ENCODE measurements at places on chromosomes 3 and 15. TPM values are rescaled to one million over a fixed set of nuclear protein-coding genes. Genes with fewer than 3 reads are reported as not detected.

GRCh38 chr3:112496366-112497067 lies 2.8 kb downstream of the BTLA start:
- DNase-seq = no peak

- peak; percentile 56 for DNase-seq
Observed at GRCh38 chr15:44711743-44712345, 527 bp downstream of the B2M start.

DNA sequence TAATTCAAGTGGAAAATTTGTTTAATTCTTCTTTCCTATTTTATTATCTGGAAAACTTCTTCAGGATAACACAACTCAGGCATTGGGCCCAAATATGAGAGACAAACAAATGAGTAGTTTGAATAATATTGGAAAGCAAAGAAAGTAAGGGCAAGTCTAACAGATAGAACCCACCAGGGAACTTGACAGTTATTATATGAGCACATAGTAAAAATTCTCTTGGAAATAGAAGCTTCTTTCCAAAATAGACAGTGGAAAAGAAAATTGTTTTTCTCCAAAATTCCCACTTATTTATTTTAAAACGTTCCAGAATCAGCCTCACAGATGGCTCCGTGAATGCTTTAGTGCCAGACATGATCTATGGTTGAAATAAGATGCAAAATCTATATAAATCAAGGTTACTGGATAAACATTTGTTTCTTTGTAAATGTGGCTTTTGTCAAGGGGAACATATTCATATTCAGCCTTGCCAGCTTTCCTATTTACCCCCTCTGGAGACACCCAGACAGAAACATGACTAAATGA lies 23.9 kb downstream of the LDHAL6B start:
- no peak for DNase-seq

DNA sequence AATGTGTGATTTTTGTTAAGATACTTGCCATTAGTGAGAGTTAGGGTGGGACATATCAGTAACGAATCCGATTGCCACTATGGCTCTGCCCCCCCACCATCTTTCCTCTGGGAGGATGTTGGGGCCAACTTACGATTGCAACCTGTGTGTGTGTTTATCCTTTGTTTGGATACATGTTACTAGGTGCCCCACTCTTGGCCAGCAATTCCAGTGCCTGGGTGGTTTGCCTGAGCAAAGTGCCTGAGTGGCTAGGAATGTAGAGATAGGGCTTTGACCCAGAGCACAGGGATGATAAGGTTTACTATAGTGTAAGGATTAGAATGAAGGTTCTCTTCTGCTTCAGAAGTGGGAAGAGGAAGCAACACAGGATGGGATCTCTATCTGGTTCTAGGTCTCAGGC lies 231.8 kb downstream of the TP63 start:
- DNase-seq = no peak

GRCh38 chr3:30199096-30199759 lies 407.2 kb upstream of the TGFBR2 start:
- DNase-seq = peak; percentile 89

- no peak for DNase-seq
Observed at GRCh38 chr3:8705575-8705974, 28.0 kb upstream of the CAV3 start.

- DNase-seq = no peak
Observed at GRCh38 chr3:44762690-44763089, 1.1 kb downstream of the KIF15 start.

GRCh38 chr3:33911525-33912322 lies 113.3 kb downstream of the PDCD6IP start:
- DNase-seq = no peak

GRCh38 chr15:62208884-62209283 lies 43.8 kb upstream of the C2CD4B start:
- no peak for DNase-seq

DNA sequence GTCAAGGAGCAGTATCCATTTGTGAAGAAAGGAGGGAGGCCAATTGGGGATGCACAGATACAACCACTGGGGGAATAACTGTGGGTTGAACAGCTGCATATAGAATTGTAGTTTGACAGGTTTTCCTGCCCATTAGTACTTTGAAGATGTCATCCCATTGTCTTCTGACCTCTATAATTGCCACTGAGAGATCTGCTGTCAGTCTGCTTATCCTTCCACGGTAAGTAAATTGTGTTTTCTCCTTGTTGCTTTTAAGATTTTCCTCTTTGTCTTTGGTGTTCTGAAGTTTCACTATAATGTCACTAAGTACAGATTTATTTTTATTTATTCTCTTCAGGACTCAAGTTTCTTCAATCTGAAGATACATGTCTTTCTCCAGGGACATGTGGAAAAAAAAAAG lies 56.6 kb downstream of the MOBP start:
- DNase-seq = no peak

DNA sequence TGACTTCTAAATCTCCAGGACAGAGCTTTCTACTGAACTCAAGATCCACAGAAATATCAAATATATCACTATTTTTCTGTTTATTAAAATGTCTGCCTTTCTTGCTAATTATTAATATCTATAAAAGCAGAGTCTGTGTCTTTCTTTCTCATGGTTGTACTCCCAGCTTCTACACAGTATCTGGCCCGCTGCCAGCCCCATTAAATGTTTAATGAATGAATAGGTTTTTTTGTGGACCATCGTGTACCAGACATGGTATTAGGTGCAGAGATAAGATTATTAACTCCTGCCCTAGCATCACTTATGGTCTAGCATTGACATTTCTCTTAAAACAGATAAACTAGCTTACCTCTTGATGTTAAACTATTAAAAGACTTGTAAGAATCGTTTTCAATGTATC lies 111.4 kb upstream of the RBMS3 start:
- no peak for DNase-seq

DNA sequence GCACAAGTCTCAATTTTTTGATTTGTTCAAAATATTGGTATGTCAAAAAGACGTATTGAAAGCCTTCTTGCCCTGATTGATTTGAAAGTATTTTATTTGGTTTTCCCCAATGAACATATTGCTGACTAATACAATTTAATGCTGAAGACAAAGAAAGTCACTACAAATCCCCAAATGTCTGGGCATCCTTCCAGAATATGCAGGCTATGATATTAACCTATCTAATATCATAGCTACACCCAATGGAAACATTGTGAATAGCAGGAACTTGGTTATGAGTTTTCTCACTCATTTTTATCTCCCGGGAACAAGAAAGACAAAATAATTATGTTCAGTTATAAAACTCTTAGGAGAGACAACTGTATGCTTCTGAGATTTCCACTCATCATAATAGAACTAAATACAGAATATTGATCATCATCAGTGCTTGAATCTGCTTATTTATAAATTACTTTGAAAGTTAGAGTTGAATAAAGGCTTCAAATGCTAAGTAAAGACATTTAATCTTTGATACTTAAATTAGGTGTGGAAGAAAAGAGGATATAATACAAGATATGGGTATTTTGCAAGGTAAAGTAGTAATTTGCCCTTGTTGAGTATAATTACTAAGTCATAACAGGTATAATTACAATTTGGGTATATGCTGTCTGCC lies 483.9 kb downstream of the RBMS3 start:
- no peak for DNase-seq

GRCh38 chr3:173548261-173548660 lies 150.7 kb downstream of the NLGN1 start:
- no peak for DNase-seq

- DNase-seq = no peak
Observed at GRCh38 chr3:187646906-187647660, 23.1 kb downstream of the SST start.

DNA sequence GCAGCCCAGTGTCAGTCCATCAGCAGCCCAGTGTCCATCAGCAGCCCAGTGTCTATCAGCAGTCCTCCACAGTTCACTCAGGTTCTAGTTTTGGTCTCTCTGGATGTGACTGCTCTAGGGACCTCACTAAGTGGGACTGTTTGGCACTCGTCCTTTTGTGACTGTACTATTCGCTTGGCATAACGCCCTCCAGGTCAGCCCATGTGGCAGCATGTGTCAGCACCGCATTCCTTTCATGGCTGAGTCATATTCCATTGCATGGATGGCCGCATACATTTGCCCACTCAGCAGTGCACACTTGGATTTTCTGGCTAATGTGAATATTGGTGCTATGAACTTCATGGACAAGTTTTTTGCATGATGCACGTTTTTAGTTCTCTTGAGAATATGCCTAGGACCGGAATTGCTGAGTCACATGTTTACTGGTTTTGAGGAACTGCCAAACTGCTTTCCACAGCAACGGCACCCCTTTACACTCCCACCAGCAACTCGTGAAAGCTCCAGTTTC lies 16.4 kb downstream of the CHST13 start:
- no peak for DNase-seq

- no peak for DNase-seq
Observed at GRCh38 chr3:44511238-44511566, 33.7 kb upstream of the ZNF445 start.

- no peak for DNase-seq
Observed at GRCh38 chr15:72820278-72820677, 36.7 kb upstream of the ADPGK start.

- DNase-seq = no peak
Observed at GRCh38 chr3:190308154-190308553, 14.1 kb downstream of the CLDN1 start.

GRCh38 chr15:91113030-91113429 lies 13.0 kb downstream of the SV2B start:
- no peak for DNase-seq

DNA sequence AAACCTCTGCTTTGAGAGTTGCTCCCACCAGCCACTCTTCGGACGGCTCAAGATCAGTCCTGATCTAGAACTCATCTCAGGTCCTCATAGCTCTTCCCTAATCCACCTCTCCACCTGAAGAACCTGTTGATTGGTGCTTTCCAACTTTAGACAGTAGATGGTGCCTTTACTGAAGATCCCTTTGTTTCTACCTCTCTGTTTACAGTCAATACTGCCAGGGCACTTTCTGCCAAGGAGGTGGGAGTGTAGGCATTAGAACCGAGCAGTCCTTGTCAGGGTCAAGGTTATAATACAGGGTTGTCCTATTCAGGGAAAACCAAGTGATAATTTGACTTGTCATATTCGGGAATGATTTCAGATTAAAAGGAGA lies 1.2 kb downstream of the CGNL1 start:
- DNase-seq = no peak

GRCh38 chr3:100602506-100603444 lies 6.6 kb upstream of the ADGRG7 start:
- no peak for DNase-seq

GRCh38 chr15:73990250-73991005 lies 1.7 kb downstream of the STOML1 start:
- no peak for DNase-seq

- no peak for DNase-seq
Observed at GRCh38 chr15:63264688-63265293, 12.6 kb upstream of the APH1B start.

- DNase-seq = no peak
Observed at GRCh38 chr3:189995129-189995528, 125.6 kb downstream of the P3H2 start.

- DNase-seq = peak; percentile 68
Observed at GRCh38 chr3:152574461-152575079, 260.4 kb upstream of the P2RY1 start.

DNA sequence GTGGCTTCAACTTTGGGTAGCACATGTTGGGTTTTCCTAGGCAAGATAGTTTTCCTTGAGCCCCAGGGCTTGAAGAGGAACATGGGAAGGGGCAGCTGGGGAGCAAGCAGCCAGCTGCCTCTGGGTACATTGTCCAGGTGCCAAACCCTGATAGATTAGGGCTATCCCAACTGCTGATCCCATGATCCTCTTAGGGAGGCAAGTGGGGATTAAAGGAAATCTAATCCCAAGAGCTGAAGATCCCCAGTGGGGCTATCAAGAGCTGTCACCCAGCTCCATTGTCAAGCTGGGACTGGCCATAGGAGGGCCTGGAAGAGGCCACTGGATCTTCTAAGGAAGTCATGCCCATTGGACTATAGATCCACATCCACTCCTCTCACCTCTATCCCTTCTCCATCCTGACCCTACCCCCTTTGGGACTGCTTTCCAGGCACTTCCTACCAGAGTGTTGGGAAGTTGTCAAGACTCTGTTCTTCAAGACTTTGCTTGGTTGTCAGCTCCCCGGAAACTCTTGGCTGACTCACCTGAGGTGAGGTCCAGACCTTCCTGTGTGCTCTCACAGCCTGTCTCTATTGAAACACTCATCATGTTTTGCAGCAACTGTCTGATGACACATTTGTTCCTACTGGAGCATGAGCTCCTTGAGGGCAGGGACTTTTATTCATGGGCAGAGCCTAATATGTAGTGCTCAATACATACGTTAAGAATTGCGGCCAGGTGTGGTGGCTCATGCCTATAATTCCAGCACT lies 5.9 kb downstream of the CAMK2N2 start:
- DNase-seq = peak; percentile 37

DNA sequence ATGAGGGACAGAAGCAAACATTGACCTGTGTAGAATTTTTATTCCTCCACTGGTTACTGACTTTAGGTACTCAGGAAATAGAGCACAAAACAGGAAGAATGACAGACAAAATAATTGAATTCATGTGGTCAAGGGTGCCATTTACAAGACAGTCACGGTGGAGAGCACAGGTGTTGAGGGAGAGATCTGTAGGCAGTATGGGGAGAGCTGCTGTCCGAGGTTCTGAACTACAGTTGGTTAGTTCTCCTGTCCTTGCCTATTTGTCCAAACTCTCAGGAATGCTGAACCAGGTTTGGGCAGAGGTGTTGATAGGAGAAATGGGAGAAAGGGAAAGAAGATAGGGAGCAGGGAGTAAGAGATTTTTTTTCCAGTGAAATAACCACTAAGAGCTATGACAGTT lies 178.5 kb upstream of the ZBTB20 start:
- peak; percentile 45 for DNase-seq

GRCh38 chr3:85360742-85361387 lies 402.1 kb downstream of the CADM2 start:
- peak; percentile 27 for DNase-seq

DNA sequence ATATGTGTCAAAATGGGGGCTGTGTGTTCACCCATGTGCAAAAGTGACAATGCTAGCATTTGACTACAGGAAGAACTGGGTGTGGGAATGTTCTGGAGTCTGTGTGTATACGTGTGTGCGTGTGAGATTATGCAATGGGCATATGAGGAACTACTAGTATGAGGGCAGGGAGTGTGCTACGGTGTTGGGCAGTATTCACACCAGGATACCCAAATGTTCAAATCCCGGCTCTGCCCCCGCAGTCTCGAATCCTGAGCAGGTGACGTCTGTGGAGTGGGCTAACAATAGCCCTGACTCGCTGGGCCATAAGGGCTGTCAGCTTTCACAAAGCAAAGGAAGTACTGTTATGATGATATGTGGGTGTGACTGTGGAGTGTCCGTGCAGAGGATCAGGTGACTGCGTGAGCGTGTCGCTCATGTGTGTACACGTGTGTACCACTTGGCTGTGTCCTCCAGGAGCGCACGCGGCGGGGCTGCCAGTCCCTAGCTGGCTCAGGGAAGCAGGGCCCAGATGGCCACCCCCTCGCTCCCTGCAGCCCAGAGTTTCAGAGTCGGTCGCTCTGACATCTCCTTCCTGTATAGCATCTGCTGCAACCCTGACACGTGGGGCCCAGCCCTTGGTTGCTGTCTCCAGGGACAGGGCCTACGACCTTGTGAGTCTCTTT lies 27.2 kb downstream of the IQSEC1 start:
- DNase-seq = peak; percentile 35

The SERINC4 gene
- 0.14 TPM for total RNA-seq

The IL17RB gene
- 0.15 TPM for total RNA-seq

The UCN2 gene
- total RNA-seq = not detected

The TFDP2 gene
- 23.0 TPM for total RNA-seq

The TMC3 gene
- total RNA-seq = not detected

The THAP10 gene
- not detected for total RNA-seq

The SPG21 gene
- total RNA-seq = 68.0 TPM

The KLHL24 gene
- total RNA-seq = 26.2 TPM

The FOXP1 gene
- total RNA-seq = 97.4 TPM

The SGO1 gene
- total RNA-seq = 37.5 TPM

The PARP15 gene
- total RNA-seq = 5.1 TPM

The PAK6 gene
- not detected for total RNA-seq

The KCNAB1 gene
- not detected for total RNA-seq

The ARNT2 gene
- total RNA-seq = not detected

The SUSD5 gene
- not detected for total RNA-seq

Measured in activated naive CD4-positive, alpha-beta T cell treated with anti-CD3 and anti-CD28 coated beads for 36 hours (primary cell).